ENCODE measurements at places on chromosomes 3 and 15. TPM values are rescaled to one million over a fixed set of nuclear protein-coding genes. Genes with fewer than 3 reads are reported as not detected.

DNA sequence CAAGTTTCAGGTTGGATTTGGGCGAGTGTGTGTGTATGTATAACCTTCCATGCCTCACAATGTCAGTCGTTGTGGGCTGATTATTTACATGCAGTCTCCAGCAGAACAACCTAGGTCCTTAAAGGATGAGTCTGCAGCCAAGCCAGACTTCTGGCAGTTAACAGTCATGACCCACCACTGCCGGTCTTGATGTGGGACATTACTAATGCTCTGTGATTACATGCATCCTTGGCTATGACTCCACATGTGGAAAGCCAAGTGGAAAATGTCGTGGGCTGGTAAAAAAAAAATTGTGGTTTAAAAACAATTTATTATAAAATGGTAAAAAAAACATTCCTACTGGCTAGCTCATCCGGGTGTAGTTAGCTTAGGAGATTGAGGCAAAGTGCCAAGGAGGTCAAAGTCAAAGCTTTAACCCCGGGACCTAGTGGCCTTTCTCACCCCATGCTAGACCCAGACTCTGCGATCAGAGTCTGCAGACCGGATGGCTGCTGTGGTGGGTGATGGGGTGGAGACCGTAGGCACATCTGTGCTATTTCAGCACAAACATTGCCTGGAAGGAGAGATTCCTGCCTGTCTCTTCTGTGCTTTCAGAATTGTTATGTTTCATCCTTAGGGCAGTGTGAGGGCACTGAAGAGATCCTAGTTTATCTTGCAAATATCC, 6.8 kb downstream of the RARRES1 start:
- no peak for DNase-seq

- DNase-seq, result no peak
Observed at GRCh38 chr3:58307639-58308215, 1.4 kb downstream of the HTD2 start.

- no peak for DNase-seq
Observed at GRCh38 chr15:58074452-58074851, 8.9 kb upstream of the ALDH1A2 start.

- no peak for DNase-seq
Observed at GRCh38 chr3:66350601-66351000, 129.8 kb downstream of the SLC25A26 start.

DNA sequence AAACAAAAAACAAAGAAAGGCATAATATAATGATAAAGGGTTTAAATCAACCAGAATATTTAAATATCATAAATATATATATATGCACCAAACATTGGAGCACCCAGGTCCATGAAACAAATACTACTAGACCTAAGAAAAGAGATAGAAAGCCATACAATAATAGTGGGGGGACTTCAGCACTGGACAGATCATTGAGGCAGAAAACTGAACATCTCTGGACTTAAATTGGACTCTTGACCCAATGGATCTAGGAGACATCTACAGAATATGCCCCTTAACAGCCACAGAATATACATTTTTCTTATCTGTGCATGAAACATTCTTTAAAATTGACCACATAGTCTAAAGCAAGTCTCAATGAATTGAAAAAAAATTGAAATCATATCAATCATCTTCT, 48.7 kb upstream of the CD96 start:
- no peak for DNase-seq

DNA sequence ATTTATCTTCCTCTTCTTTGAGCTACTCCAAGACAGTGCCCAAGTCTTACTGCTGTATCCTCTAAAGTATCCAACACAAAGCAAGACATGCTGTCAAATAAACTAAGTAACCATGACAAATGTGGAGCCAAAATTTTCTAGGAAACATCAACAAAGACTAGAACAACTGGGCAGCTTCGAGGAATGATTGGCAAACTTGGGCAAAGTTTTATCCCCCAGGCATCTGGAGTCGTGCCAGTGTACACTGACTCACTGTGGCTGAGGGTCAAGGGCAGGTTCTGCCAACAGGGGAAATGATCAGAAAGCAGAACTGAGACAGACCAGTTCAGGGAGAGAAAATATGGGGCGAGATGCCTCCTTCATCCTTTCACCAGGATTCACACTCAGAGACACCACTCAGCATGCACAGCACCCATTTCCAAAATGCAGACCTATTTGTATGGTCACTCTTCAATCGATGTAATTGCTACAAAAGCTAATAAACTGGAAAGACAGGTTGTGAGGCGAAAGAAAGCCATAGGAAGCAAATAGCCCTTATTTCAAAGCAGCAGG, 65.8 kb downstream of the MB21D2 start:
- DNase-seq, result no peak

DNA sequence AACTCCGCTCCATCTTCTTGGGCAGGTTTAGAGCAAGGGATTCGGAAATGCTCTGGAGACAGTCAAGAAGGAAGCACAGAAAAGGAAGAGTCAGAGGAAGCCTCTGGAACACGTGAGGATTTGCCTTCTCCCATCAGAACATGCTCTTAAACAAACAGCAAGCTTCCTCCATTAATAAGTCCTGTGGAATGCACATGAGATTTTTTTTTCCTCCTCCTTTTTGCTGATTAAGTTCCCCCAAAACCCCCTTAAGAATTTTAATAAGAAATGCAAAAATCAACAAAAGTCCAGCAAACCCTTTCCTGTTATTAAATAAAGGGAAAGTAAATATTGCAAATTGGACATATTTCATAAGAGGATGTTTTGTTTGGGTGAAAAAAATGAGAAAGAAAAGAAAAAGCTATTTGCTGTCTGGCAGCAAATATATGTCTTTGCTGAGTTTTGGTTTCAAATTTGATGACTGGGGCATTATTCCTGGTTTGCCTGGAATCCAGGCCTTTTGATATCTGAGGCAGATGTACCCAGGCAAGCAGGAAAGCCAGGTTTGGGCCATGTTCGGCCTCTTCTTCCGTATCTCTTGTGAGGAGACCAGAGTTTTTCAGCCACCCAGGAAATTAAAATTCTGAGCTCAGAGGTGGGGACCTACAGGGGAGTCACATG, 7.9 kb upstream of the TSEN2 start:
- DNase-seq, result no peak

DNA sequence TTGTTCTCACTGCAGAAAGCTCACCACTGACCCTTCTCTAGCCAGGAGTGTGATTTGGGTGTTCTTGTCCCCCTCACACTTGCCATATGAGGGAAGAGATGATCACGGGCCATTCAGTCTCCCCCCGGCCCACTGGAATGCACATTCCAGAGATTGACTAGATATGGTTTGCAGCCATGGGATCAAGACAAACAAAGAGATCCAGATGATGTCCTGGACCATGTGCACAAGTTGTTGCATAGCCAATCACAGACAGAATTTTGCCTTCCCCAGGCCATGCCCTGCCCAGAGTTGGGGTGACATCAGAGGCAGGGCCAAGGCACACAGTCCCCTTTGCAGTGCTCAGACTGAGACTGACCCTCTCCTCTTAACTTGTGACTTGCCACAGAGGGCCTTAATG, 14.8 kb downstream of the MUC13 start:
- no peak for DNase-seq

DNA sequence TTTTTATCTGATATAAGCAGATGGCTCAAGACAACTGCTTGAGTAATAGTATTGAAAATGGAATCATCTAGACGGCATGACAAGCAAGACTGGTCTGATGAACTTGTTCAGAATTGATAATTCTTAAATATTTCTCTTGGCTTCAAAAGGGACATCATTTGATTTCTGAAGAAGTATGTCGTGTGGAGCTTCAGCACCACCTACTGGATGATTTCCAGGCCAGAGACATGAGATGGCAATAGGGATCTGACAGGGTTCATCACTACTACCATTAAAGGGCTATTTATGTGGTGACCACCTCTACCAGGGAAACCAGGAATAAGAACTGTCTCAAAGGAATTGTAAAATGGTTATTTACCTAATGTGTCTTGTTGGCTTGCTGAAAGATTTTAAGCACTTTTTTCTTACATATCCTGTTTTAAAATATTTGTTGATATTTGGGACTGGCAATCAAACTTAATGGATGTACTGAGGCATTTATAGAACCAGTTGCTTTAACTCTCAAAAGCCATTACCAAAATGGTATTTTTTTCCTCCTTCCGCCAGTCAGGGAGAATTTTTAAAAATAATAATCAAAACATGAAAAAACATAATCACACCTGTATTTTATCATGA, 99.5 kb upstream of the FAM98B start:
- DNase-seq, result peak; percentile 48

GRCh38 chr3:99954914-99955644, 137.4 kb downstream of the CMSS1 start:
- no peak for DNase-seq

GRCh38 chr15:31434588-31435260, 108.1 kb downstream of the KLF13 start:
- DNase-seq, result no peak

DNA sequence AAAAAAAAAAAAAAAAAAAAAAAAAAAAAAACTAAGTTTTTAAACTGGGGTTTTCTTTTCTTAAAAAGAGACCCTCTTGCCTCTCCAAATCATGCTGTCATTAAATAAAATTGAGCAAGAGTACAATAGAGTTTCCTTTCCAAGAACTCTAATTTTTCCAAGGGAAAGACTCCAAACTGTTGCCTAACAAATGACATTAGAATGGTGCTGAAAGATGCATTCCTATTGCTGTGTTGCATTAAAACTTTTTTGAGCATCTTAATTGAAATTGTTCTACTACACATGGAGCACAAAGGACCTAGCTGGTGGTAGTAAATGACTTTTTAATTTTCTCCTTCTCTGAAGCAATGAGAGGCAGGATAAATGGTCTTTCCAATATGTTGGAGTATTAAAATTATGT, 469.1 kb upstream of the ARHGEF26 start:
- DNase-seq, result peak; percentile 91

- DNase-seq, result no peak
Observed at GRCh38 chr3:157921811-157922210, 184.4 kb downstream of the SHOX2 start.

- DNase-seq, result peak; percentile 70
Observed at GRCh38 chr3:49500732-49501609, 30.9 kb downstream of the DAG1 start.

- DNase-seq, result no peak
Observed at GRCh38 chr15:62818691-62819090, 223.9 kb upstream of the TPM1 start.

DNA sequence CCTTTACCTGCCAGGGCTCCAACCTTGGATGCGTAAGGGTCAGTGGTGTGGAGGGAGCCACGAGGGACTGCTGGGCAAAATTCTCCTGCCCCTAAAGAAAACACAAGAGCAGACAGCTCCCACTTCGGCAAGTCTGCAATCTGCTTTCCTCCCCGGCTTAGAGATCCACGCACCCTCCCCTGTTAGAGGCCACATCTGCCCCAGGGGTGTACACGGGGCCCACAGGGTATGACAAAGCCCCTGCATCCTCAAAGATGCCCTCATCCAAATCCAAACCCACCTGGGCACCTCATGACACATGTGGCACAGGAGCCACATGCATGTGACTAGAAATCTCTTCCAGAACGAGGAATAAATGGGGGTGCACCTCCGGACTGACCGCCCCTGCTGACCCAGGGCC, 25.5 kb downstream of the ZXDC start:
- no peak for DNase-seq

- peak; percentile 47 for DNase-seq
Observed at GRCh38 chr15:100918690-100919480, at the start of gene LRRK1. Gene LRRK1 (plus strand): TSS chr15:100919357. CDS start chr15:100924633, 5,276 bp downstream.

- no peak for DNase-seq
Observed at GRCh38 chr3:118466795-118467330, 567.8 kb downstream of the IGSF11 start.

GRCh38 chr15:35123743-35124142, 38.6 kb upstream of the NANOGP8 start:
- no peak for DNase-seq

DNA sequence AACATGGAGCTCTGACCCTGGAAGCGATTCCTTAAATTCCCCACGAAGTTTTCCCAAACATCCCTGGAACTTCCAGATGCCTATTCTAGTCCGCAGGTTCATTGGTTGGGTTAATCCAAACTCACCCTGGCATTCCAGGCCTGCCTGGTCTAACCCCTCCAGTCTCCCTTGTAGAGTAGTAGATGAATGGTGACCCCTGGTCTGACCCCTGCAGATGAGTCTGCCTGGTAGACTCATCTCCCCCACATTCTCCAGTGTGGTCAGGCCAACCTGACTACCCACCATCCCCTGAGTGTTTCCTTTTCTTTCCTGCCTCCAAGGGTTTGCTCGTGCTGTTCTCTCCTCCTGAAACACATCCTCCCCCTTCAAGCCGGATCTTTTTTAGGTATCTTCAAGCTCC, 10.8 kb upstream of the HRH1 start:
- DNase-seq, result no peak

- no peak for DNase-seq
Observed at GRCh38 chr3:30273304-30274072, 332.9 kb upstream of the TGFBR2 start.

- no peak for DNase-seq
Observed at GRCh38 chr3:50230104-50230793, 5.8 kb upstream of the GNAI2 start.

DNA sequence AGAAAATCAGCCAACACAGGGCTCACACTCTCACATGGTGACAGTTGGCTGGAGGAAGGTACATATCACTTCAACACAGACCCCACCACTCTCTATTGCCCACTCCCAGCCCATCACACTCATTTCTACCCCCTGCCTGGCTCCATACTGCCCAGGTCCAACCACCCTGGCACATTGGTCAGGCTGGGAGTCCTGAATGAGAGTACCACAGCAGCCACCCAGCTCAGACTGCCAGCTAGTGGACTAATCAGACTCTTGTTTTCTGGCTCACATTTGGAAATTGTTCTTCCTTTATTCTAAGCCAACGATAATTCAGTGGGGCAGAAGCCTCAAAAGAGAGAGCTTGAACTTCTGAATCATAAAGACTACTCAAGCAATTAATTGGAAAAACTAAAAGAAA, 20.0 kb downstream of the MRPL46 start:
- DNase-seq, result no peak

DNA sequence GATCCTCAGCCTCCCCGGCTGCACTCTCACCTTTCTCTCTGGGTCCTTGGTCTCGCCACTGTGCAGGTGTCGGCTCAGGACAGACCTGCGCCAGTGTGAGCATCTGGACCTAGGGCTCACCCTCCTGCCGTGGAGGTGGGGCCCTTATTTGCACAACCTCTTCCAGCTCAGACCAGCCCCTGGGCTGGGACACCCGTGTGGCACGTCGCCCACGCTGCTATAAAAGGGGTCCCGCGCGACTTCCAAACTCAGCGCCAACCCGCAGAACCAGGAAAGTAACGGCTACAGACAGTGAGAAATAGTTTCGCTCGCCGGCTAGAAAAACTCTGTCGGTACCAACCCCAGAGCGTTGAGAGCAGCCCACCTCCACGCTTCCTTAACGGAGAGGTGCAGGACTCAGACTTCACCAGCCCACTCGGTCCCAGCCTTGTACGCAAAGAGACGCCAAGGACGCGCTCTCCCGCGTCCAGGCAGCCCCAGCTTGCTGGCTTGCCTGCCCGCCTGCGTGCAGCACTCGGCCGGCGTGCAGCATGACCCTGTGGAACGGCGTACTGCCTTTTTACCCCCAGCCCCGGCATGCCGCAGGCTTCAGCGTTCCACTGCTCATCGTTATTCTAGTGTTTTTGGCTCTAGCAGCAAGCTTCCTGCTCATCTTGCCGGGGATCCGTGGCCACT, at the start of the genes DUOX2 and DUOXA2:
Gene DUOX2 (minus strand): TSS at position 97 of the 675 bp plus-strand sequence. CDS start 761 bp downstream, outside the sequence.
Gene DUOXA2 (plus strand): TSS at position 251 of the 675 bp plus-strand sequence. CDS start 280 bp downstream, at position 531.
- no peak for DNase-seq

Gene CD200
- total RNA-seq, result 12.2 TPM

Gene SLC30A4
- total RNA-seq, result 7.3 TPM

Gene MCTP2
- 14.2 TPM for total RNA-seq

Gene KNSTRN
- total RNA-seq, result 15.1 TPM

Gene TNFSF10
- total RNA-seq, result 19.8 TPM

Gene NAALADL2
- 30.5 TPM for total RNA-seq

Gene WDR93
- total RNA-seq, result 0.20 TPM

Gene ASB14
- total RNA-seq, result 0.10 TPM

Gene KIF23
- 21.4 TPM for total RNA-seq

Gene EXD1
- total RNA-seq, result not detected

Gene SLC51B
- total RNA-seq, result not detected

Gene ATP2B2
- total RNA-seq, result 0.69 TPM

Gene FYTTD1
- total RNA-seq, result 38.1 TPM

Data from skin of body (tissue), 3 donors.